Lower lobe of right lung (tissue), 2 donors: ENCODE measurements at places on chromosomes 2 and 18.

GRCh38 chr2:44931198-44931780 lies 10.2 kb upstream of the SIX3 start:
- H3K27me3 ChIP-seq = peaks cover 98% of the 10 kb centered on the region
- DNase-seq = no peak
- H3K4me1 ChIP-seq = peaks cover 25% of the 10 kb centered on the region
- no peak overlapping the region for H3K27ac ChIP-seq

DNA sequence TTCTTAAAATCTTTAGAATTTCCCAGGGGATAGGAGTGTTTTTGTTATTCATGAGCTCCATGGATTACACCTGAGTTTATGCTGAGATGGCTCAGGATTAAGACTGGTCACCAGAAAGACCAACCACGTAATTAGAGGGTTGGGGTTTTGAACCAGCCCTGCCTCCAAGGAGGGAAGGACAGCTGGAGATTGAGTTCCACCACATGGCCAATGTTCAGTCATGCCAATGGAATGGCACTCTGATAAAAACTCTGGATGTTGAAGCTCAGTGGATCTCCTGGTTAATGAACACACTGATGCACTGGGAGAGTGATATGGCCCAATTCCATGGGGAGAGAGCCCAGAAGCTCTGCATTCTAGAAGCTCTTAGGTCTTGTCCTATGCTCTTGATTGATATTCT lies 38.7 kb upstream of the PTPN4 start:
- no peak overlapping the region for H3K4me3 ChIP-seq
- no peaks in the 10 kb centered on the region for H3K4me1 ChIP-seq
- DNase-seq = no peak
- H3K36me3 ChIP-seq = no peaks in the 10 kb centered on the region

- DNase-seq = no peak
- no peaks in the 10 kb centered on the region for H3K36me3 ChIP-seq
- peaks cover 73% of the 10 kb centered on the region for H3K27me3 ChIP-seq
- H3K4me1 ChIP-seq = no peaks in the 10 kb centered on the region
- no peak overlapping the region for H3K27ac ChIP-seq
Measured at GRCh38 chr2:206250041-206250897, 24.2 kb upstream of the ZDBF2 start.

DNA sequence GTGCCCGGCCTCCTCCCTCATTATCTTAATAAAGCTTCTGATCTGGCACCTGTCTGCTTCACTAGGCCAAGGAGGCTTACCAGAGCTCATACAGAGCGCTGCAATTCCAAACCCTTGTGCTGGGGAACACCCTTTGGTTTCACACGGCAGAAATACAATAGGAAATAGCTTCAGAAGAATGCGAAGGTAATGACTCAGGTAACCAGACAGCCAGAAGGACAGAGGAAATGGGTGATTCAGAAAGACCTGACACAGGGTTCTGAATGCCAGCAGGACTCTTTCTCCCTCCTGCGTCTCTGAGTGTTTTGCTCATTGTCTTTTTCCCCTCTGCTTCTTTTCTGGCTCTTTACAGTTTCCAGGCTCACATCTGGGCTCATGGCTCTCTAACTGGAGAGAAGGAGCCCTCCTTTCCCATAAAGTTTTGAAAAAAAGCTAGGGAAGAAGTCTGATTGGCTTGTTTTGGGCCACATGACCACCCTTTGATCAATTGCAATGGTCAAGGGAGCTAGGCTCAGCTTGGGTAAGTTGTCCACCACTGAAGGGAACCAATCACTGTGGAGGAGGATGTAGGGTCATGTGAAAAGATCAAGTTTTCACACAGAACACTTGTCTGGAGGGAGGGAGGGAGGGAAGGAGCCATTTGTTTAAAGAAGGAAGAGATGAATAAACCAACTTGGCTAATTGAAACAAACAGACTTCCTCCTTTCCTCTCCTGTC lies 90.5 kb upstream of the UPP2 start:
- no peak for DNase-seq
- no peak overlapping the region for H3K4me3 ChIP-seq
- no peaks in the 10 kb centered on the region for H3K27me3 ChIP-seq
- no peaks in the 10 kb centered on the region for H3K36me3 ChIP-seq
